ENCODE measurements at places on chromosomes 4 and X.

GRCh38 chr4:55876387-55876786 is 22.9 kb downstream of the EXOC1 start:
- no peak for DNase-seq

- DNase-seq: no peak
These were observed 816.4 kb upstream of the FRG1 start for GRCh38 chr4:189124149-189124758.

- DNase-seq: no peak
These were observed 18.3 kb downstream of the SPON2 start for GRCh38 chr4:1154126-1154522.

- DNase-seq: no peak
These were observed 45.1 kb upstream of the PPARGC1A start for GRCh38 chr4:23934915-23935314.

- no peak for DNase-seq
These were observed 17.7 kb upstream of the AP1AR start for GRCh38 chr4:112213856-112214255.

- no peak for DNase-seq
These were observed 18.3 kb downstream of the DKC1 start for GRCh38 chrX:154780968-154781367.

DNA sequence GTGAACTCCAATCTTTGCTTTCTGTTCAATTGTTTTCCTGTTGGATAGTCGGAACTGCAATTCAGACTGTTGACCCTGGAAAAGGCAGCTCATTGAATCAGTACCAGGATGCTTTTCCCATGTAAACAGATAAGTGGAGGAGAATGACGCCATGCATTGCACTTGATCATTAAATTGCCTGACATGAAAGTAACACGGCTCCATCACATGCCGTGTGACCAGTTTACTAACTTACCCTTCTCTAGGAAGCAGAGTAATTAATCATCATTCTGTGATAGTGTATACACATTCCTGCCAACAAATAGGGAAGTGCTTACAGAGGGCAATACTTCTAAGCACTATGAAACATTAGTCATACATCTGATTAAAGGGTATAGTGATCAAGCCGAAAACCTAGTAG is 101.4 kb downstream of the PPARGC1A start:
- peak; percentile 39 for DNase-seq
